ENCODE measurements at places on chromosomes 3 and 15.

DNA sequence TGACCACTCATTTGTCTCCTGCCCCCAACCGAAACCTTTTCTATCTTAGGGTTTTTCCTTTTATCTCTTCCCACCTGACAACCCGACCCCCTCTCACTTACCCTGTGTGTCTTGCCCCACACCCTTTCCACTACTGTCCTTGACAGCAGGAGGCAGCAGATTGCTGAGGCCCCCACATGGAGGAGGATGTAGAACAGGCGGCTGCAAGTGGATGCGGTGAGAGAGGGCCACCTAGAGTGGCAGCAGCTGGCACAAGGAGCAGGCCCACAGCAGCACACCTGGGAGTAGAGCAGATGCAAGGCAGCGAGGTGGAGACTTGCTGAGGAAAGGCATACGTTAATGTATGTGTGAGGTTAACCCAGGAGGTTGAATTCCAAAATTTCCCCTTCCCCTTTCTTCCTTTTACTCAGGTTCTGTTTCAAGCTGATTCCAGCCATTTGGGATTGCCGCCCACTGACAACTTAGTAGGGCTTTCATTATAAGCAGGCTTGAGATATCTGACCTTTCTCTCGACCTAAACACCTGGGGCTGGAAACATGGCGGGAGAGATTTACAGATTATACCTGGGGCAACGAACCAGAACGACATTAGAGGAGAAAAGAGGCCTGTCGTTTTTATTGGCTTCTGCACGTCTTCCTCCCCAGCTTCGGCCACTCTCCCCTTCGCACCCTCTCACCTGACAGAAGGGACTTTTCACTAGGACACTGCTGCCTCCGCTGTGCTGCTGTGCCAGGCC is 643 bp downstream of the SERINC4 start:
- DNase-seq, result no peak

DNA sequence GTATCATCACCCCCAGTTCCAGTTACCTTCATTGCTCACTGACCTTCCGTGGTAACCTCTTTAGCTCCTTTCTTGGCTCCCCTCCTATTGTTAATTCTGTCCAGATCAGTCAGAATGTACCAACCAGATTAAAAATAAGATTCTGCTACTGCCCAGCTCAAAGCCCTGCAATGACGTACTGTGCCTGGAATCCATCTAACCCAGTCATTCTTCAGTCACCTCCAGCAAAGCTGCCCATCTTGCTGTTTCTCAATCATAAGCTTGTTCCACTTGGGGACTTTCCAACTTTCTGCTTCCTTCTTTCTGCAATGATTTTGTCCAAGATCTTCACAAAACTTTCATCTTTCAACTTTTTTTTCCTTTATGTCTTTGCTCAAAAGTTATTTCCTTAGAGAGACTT is 512.0 kb upstream of the ZNF385D start:
- no peak for DNase-seq

DNA sequence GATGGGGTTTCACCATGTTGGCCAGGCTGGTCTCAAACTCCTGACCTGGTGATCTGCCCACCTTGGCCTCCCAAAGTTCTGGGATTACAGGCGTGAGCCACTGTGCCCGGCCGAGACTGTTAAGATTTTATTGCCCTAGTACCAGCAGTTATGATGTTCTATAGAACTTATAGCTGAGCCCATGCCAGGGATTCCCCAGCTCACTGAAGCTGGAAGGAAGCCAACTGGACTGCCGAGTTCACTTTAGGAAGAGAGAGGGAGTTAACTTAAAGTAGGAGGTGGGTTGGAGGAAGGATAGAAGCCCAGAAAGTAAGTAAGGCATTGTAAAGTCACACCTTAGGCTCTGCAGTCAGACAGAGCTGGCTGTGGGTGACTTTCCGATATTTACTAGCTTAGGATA is 101.1 kb upstream of the BOC start:
- DNase-seq, result no peak

DNA sequence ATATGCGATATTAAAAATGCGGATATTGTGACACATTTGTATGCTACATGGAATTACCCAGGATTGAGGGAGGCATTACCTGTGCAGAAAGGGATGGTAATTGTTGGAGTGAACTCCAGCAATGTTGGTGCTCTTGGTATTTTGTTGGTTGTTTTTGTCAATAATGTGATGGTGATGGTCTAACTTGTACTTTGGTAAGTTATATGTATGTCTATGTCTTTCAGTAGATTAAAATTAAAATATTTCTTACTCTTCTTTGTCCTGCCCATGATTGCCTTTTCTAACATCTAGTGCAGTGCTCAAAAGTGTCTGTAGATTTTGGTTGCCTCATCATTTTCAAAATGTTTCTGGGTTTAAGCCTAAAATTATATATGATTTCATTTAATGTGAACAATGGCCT is 192.7 kb downstream of the ROBO2 start:
- no peak for DNase-seq

DNA sequence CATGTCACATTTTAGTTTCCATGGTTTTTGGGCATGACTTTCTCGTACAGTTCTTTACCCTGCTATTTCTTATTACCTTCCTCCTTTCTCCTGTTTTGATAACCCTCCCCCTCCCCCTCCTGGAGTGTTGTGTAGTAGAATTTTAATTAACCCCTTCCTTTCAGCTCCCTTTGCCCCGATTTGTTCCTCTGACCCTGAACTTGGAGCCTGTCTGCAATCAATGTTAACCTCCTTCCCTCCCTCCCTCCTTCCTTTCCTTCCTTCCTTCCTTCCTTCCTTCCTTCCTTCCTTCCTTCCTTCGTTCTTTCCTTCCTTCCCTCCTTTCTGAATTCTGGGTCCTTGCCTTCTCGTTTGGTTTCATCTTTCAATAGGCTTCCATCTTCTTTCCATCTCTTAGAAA is 90.4 kb downstream of the ECT2 start:
- no peak for DNase-seq

DNA sequence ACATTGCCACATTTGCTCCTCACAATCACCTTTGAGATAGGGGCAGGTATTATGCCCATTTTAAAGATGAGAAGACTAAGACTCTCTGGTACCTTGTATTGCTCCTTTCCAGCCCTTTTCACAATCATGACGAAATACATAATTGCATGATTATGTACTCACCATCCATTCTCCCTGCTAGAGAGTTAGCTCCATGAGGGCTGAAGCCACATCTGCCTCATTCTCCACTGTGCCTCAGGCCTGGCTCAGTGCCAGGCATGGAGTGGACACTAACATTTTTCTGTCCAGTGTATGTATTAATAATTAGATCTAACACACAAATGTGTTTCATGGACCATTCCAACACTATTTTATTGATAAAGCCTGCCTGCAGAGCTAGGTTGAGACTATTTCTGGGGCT is 191.4 kb downstream of the MINAR1 start:
- DNase-seq, result no peak

GRCh38 chr3:98705694-98706093 is 57.4 kb upstream of the ST3GAL6 start:
- no peak for DNase-seq

DNA sequence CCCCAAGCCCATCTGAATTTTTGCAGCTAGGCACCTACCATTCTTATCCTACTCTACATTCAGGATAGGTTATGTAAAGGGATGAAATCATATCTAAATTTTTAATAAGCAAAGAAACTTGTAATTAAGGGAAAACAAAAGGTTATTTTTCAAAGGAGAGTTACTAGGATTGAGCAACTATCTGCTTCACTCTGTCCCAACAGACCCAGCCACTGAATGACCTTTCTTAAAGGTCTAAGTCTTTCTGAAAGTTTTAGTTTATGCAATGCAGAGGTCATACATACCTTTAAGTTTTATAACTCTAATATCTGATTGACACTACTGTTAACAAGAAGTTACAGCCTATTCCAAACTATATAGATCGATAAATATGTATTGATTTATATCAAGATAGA is 209.2 kb upstream of the CTNNB1 start:
- DNase-seq, result no peak

DNA sequence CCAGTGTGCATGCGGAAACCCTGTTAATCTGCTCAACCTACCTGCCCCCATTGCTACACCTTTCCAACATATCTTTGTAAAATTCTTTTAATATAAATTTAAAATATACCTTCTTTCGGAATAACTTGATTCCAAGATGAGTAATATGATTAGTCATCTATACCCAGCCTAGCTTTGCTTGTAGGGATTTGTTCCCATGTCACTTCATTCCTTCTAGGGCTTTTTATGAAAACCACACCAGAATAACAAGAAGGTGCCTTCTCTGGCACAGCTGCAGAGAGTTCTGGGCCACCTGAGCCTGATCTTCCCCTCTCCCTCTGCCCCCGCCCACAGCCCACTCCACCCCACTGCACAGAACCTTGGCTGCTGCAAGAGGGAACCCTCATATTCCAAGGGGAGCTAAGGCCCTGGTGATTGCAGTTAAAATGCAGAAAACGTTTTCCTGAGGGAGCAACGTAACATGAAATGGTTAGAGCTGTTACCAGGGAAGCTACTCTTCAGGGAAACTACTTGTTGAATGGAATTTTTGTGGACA is 38.6 kb upstream of the HACD2 start:
- no peak for DNase-seq

GRCh38 chr15:67101911-67102598 is 36.7 kb downstream of the SMAD3 start:
- DNase-seq, result no peak

DNA sequence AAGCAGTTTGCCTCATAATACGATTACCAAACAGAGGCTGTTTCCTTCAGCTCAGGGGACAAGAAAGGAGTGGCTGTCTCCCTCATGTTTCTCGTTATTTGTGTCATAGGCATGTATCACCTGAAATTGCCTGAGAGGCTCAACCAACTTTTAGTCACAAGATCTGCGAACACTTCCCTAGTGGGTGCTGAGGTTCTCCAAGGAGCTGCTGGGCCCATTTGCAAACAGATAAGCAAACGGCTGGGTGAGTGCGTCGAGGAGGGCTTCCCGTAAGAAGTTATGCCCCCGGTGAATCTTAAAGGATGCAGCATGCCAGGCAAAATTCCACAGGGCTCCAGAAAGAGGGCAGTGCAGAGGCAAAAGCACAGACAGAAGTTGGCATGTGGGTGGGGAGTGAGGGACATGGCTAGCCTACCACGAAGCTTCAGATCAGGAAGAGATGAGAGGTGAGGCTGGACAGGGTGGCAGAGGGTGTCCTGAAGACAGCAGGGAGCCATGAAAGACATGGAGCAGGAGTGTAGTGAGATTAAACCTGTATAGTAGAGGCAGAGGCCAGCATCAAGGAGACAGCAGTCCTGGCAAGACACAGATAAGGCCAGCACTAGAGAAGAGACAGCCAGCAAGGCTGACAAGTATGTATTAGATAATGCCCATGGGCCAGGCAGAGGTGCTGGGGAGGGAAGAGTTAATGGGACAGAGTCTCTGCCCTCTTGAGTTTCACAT is 4.0 kb upstream of the GP9 start:
- peak; percentile 16 for DNase-seq

- DNase-seq, result no peak
Observed at GRCh38 chr15:39833515-39833981, 50.9 kb upstream of the FSIP1 start.

DNA sequence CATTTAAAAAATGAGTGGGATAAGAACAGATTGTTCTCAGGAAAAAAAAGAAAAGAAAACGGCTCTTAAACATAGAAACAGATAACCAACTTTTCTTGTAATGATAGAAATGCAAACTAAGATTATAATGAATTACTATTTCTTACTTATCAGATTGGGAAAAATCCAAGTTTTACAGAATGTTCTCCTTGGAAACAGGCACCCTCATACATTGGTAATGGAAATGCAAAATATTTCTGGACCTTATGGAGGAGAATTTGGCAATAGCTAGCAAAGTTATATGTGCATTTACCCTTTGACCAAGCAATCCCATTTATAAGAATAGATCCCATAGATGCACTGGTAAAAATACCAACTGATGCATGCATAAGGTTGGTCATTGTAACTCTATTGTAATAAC is 3.7 kb upstream of the ANKDD1A start:
- DNase-seq, result no peak

GRCh38 chr3:53379898-53380297 is 32.6 kb upstream of the DCP1A start:
- DNase-seq, result no peak

- DNase-seq, result no peak
Observed at GRCh38 chr3:171307988-171308387, 152.2 kb downstream of the TNIK start.

DNA sequence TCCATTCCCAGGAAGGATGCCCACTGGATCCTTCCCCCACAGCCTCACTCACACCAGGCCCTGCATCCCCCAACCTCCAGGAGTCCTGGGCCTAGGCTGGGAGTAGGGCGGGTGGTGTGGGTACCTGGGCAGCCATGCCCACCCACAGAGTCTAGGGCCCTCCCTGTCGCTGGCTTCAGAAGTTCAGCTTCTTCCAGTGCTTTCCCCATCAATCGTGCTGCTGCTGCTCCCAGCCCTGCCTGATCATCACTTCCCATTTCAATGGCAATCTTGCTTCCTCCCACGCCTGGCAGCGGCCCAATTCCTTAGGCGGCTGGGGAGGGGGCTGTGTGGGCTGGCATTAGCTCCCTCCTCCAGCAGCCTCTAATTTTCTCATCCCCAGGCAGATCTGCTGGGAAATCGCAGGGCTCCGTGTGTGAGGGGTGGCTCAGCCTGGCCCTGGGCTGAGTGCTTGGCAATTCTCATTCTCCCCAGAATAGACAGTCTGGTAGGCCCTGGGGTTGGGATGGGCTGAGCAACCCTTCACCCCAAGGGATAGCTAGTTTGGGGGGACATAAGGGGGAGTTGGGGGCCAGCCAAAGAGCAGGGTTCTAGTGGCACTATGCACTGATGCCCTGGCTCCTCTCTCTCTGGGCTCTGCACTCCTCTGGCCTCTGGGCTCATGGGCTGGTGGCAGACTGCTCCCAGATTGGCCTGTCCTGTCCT is 66.4 kb downstream of the SCN5A start:
- DNase-seq, result no peak

DNA sequence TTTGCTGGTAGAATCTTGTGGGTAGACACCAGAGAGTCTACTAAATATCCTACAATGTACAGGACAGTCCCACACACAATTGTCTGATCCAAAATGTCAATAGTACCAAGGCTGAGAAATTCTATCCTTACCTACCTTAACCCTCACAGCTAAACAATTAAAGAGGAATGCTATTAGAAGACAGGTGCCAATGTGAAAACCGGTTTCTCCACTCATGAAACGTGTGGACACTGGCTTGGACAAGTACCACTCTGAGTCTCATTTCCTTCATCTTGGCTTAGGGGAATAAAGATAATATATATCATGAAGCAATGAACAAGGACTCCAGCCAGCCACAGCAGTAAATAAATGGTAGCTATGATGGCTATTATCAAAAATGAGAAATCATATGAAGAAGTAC is 90.2 kb downstream of the RFTN1 start:
- DNase-seq, result no peak
